ENCODE measurements at places on chromosomes 4 and X. TPM values are rescaled to one million over a fixed set of nuclear protein-coding genes. Genes with fewer than 3 reads are reported as not detected.

The HTT-AS gene
- not detected for total RNA-seq

The GYG2 gene
- total RNA-seq = 0.36 TPM

The VCX3A gene
- not detected for total RNA-seq

The IL1RAPL1 gene
- total RNA-seq = not detected

The NPY5R gene
- not detected for total RNA-seq

The CXorf49 gene
- total RNA-seq = not detected

The TRPC5OS gene
- not detected for total RNA-seq

The CENPVL1 gene
- total RNA-seq = not detected

The ARAP2 gene
- 66.0 TPM for total RNA-seq

The MAGEA8 gene
- total RNA-seq = not detected

The CXorf58 gene
- total RNA-seq = under 0.01 TPM

The UGT2A1 gene
- total RNA-seq = not detected

The FAM47A gene
- total RNA-seq = not detected

The EFHC2 gene
- total RNA-seq = 0.36 TPM

The CENPC gene
- total RNA-seq = 10.8 TPM
